ENCODE measurements at places on chromosomes 13 and 19.

DNA sequence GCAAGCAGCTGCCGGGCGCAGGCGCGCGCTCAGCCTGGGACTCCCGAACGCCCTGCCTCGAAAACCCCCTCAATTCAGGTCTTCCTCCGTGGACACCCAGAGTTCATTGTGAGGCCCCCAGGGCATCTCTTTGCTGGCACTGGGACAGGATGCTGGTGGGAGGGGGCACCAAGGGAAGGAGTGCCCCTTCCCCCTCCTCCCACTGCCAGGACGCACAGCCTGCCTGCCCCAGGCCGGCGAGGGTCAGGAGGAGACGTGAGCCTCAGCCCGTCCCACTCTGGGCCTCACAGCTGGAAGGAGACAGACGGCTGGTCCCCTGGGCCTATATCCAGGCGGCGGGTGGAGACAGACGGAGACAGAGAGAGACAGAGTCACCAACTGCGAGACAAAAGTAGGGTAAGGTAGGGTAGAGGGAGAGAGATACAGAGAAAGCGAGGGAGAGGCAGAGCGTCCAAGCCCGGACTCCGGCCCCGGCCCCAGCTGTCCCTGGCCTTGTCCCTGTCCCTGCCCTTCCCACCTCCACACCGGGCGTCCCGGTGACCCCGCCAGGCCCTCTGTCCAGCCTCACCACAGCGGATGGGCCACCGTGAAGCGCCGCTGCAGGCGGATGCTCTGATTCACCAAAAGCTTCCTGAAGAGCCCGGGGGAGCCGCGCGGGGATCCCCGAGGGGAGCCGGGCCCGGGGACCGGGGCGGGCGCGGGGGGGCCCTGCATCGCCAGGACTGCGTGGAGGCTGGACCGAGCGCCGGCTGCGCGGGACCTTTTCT, at the start of gene PDE4C:
PDE4C (minus strand) TSS at position 737 of the 767 bp plus-strand sequence; CDS start at position 714, 23 bp downstream.
- no peak for DNase-seq

- DNase-seq, result no peak
Observed at GRCh38 chr13:97582170-97582569, 148.2 kb downstream of the RAP2A start.

DNA sequence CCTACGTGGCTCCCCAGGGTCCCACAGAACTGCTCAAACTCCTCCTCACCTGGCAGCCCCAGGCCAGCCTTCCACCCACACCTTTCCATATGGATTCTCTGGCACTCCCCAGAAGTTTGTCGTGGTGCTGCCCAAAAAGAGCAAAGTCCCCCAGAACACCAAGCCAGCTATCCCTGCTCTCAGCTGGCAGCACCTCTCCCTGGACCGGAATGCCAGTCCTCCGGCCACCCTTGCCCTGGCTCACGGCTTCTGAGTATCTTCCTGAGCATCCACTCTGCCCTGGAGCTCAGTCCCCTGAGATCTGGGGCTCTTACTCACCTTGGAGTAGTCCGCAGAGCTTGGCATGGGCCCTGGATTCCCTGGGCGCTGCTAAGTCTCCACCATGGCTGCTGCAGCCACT, 166.5 kb upstream of the ZNF507 start:
- no peak for DNase-seq

DNA sequence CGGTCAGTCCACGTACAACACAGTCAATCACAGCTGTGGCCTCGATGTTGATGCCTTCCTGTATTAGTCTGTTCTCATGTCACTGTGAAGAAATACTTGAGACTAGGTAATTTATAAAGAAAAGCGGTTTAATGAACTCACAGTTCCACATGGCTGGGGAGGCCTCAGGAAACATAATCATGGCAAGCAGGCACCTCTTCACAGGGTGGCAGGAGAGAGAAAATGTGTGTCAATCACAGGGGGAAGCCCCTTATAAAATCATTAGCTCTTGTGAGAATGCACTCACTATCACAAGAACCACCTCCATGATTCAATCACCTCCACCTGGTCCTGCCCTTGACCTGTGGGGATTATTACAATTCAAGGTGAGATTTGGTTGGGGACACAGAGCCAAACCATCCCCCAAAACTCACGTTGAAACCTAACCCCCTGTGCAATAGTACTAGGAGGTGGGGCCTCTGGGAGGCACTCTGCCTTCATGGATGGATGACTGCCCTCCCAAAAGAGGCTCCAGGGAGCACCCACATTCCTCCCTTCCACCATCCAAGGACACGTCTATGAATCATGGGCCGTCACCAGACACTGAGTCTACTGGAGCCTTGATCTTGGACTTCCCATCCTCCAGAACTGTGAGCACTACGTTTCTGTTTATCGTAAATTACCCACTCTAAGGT, 2.3 kb upstream of the PROZ start:
- DNase-seq, result no peak

DNA sequence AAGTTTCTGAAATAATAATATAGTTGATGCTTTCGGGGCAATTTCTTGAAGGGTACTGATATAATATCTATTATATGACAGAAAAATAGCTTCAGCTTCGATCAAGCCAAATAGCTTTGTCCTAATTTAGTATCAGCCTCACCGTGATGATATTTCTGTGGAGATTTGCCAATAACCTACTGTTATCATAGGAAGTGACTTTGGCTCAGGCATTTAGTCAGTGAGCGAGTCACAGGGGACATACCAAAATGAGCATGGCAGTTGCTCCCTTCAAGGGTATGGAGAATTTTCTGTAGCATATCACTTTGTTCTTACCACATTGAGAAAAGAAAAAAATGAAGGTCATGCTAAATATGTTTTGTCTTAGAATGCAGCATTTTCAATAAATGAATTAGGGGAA, 767.6 kb upstream of the SLITRK1 start:
- DNase-seq, result no peak

- no peak for DNase-seq
Observed at GRCh38 chr13:29845440-29846056, 4.9 kb downstream of the UBL3 start.

DNA sequence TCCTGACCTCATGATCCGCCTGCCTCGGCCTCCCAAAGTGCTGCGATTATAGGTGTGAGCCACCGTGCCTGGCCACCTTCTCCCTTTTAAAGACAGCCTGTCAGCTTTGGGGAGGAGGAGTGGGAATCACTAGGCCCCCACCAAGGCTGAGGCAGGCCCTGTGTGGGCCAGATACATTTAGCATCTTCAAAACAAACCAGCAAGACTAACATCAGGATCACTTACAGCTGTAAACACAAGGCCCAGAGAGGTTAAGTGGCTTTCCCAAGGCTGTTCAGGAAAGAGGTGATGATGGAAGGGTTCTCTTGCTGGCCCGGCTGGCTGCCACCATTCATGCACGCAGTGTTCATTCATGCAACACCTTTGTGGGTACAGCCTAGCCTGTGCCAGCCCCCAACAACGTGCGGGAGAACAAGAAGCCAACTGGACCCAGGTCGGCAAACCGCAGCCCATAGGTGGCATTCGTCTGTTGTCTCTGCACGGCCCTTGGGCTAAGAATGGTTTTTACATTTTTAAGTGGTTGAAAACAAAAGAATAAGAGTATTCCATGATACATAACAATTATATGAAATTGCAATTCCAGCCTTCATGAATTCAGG, 23.0 kb downstream of the IER2 start:
- DNase-seq, result no peak

- DNase-seq, result no peak
Observed at GRCh38 chr13:47133011-47133445, 236.2 kb upstream of the HTR2A start.

DNA sequence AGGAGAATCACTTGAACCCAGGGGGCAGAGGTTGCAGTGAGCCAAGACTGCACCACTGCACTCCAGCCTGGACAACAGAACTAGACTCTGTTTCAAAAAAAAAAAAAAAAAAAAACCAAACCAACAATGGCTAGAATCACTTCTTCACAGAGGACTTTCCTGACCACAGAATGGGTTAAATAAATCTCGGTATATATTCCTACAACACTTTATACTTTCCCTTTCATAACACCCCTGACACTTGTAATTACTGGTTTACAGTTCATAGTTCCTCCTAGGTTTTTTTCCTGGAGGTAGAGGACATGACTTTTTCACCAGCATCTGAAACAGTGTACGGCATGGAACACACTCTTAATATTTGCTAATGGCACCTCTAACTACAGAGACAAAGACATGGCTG, 31.4 kb downstream of the ZDHHC20 start:
- DNase-seq, result no peak

DNA sequence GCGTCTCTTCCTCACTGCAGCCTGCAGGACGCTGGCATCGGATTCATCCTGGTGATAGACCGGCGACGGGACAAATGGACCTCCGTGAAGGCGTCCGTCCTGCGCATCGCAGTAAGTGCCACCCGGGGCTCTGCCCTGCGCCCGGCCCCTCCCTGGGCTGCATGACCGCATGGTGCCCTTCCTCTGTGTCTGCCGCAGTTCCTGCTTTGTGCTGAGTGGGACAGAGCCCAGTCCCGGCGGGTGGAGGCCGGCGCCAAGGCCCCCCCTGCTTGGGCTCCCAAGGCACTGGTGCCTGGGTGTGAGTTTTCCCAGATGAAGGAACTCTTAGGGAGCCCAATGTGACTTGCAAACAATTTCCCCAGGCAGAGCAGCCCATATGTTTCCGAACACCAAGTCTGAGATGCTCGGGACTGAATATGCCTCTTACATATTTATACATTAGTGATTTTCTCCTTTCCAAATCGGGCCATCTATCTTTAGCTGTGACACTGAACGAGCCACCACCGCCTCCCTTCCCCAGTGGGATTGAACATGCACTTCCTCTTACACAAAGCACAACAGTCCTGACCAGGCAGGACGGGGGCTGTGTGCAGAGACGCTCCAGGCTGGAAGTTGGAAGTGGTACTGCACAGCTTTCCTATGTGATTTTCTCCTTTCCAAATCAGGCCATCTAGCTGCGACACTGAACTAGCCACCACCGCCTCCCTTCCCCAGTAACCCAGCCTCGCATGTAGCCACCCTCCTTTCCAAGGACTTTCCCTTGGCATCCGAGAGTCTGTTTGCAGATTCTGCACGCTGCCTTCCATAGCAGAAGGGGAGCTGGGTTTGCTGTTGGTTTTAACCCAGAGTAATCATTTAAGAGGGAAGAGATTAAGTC, 60.1 kb upstream of the F7 start:
- no peak for DNase-seq

- no peak for DNase-seq
Observed at GRCh38 chr13:43546816-43547215, 240.0 kb downstream of the ENOX1 start.

DNA sequence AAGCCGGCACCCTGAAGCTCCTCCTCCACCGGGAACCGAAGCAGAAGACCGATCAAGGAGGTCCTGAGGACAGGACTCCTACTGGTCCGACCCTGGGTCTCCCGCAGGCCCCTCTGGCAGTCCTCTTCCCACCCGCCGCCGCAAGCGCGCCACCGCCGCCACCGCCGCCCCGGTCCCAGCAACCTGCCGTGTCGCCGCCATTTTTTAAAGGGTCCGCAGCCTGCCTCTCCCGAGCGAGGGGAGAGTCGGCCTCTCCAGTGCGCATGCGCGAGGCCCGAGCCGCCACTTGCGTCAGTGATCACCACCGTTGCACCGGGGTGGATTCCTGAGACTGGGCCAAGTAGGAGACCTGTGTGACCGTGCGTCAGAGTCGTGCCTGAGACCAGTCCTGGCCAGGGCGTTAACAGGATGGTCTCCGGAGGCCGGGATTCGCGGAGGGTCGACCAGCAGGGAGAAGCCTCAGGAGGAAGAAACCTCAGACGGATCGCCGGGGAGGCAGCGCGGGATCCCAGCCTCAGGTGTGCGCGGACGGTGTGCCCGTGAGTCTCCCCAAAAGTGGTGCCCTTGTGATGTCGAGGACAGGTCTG, 51.6 kb downstream of the ZNF146 start:
- DNase-seq, result no peak

GRCh38 chr19:2271234-2272103, 10.5 kb downstream of the PEAK3 start:
- DNase-seq, result no peak
